CD8-positive, alpha-beta memory T cell (primary cell): ENCODE measurements at places on chromosomes 4 and X. TPM values are rescaled to one million over a fixed set of nuclear protein-coding genes. Genes with fewer than 3 reads are reported as not detected.

- H3K4me3 ChIP-seq: no peak overlapping the region
- H3K27me3 ChIP-seq: no peaks in the 10 kb centered on the region
- no peak for DNase-seq
- H3K36me3 ChIP-seq: no peaks in the 10 kb centered on the region
- no peaks in the 10 kb centered on the region for H3K4me1 ChIP-seq
Measured at GRCh38 chrX:54271664-54272063, 86.2 kb downstream of the WNK3 start.

The PLXNB3 gene
- total RNA-seq: 0.51 TPM

- no peaks in the 10 kb centered on the region for H3K4me1 ChIP-seq
- no peaks in the 10 kb centered on the region for H3K36me3 ChIP-seq
- H3K4me3 ChIP-seq: no peak overlapping the region
- peak; percentile 15 for DNase-seq
- H3K27ac ChIP-seq: no peak overlapping the region
Measured at GRCh38 chrX:104343428-104344129, 88.8 kb upstream of the ESX1 start.

GRCh38 chr4:112514647-112515197 lies 1.3 kb downstream of the NEUROG2 start:
- H3K27me3 ChIP-seq: peaks cover 89% of the 10 kb centered on the region
- peaks cover 42% of the 10 kb centered on the region for H3K4me1 ChIP-seq
- H3K4me3 ChIP-seq: no peak overlapping the region
- no peaks in the 10 kb centered on the region for H3K36me3 ChIP-seq
- H3K27ac ChIP-seq: no peak overlapping the region

The PNMA3 gene
- total RNA-seq: 1.1 TPM

The DIPK2B gene
- not detected for total RNA-seq

DNA sequence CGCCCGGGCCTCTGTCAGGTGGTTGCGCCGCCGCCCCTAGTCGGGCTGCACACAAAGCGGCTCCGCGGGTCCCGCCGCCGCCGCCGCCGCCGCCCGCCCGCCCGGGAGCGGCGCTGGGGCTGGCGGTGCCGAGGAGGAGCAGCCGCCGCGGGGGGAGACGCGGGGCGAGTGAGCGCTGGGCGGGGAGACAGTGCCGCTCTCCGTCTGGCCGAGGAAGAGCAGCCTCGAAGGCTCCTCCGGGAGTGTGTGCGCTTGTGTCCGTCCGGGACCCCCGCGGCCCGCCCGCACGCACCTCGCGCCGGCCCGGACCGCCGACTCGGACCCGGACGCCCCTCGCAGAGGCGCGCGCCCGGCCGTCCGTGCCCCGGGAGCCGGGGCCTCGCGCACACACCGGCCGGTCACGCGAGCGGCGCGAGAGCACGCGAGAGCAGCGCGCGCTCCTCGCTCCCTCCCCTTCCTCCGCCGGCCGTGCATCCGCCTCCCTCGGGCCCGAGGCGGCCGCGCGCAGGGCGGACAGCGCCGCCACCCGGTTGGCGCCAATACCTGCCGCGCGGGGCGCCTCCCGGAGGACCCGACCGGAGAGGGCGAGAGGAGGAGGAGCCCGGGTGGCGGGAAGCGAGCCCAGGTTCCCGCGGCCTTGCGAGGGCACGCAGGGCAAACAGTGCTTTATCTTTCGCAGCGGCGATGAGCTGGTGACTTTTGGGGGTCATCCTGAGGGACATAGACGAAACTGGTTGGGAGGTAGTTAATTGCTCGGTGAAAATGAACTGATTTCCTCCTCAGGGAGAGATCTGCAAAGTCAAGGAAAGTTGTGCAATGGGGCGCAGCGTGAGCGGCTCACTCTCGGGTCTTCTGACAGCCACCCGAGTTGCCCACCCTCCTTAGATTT lies at the start of gene PDS5A:
PDS5A (minus strand) TSS at position 423 of the 889 bp plus-strand sequence. CDS start 1,334 bp downstream, outside the sequence.
- H3K27me3 ChIP-seq: no peaks in the 10 kb centered on the region
- peak within 1 kb of the TSS; percentile 83 for H3K27ac ChIP-seq
- peak; percentile 89 for DNase-seq
- H3K36me3 ChIP-seq: peaks cover 12% of the 10 kb centered on the region

DNA sequence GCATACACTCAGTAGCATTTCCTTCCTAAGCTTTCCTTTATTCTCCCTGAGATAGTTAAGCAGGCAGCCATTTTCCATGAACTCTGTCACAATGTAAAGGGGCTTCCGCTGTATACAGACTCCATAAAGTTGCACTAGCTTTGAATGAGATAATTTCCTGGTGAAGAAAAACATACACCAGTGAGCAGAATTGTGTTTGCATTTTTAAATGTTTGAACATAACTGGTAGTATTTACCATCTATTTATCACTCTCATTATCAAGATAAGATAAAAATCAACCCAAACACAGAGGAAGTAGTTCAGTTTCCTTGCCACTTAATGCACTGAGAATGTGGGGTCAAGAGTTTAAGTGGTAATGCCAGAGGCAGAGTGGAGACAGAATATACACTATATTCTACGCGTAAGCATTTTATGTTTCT lies 54.1 kb downstream of the TXK start:
- peaks cover 2% of the 10 kb centered on the region for H3K36me3 ChIP-seq
- no peak for DNase-seq
- H3K4me1 ChIP-seq: no peaks in the 10 kb centered on the region
- H3K4me3 ChIP-seq: no peak overlapping the region

The MMAA gene
- total RNA-seq: 14.9 TPM

The AGA gene
- total RNA-seq: 15.1 TPM

DNA sequence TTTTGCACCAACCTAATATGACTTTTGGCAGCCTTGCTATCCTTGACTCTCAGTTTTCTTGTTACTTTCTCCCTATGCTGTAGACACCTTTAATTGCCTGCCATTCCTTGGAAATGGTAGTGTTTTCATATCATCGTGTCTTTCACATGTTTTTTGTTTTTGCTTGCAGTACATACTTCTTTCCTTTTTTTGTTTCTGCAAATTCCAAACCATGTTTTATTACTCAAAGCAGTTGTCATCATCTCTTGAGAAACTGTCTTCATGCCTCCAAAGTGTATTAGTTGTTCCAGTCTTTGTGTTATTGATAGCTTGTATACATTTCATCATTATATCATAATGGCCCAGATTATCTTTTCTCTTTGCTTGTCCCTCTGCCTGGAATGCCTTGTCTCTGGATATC lies 57.1 kb downstream of the PDLIM5 start:
- H3K27ac ChIP-seq: no peak overlapping the region
- H3K27me3 ChIP-seq: no peaks in the 10 kb centered on the region
- no peak for DNase-seq
- H3K4me1 ChIP-seq: no peaks in the 10 kb centered on the region
- H3K4me3 ChIP-seq: no peak overlapping the region

GRCh38 chrX:41906515-41907187 lies 16.7 kb downstream of the CASK start:
- no peaks in the 10 kb centered on the region for H3K36me3 ChIP-seq
- H3K4me1 ChIP-seq: peaks cover 22% of the 10 kb centered on the region
- H3K27ac ChIP-seq: no peak overlapping the region

The FGF5 gene
- total RNA-seq: not detected

DNA sequence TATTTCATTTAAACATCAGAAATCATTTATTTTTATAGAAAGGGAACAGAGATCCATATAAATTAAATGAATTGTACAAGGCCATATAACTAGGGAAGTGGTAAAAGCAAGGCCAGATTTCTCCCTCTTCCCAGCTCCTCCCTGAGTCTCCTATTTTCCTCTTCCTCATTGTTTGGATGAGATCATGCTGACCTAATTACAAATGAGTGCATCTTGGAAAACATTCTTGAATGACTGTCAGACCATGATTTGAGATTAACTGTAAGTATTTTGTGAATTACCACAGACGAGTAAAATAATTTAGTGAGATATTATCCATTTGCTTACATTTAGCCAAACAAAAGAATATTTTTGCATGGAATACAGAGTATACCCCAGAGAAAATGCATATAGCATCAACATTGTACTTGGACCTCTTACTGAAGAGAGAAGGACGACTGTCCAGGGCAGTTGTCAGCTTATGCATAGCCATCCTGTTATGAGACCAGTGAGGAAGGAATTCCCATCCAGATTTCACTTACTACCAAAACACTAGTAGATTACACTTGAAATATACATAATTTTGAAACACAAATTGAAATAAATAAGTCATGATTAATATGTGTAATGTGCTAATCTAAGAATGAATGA lies 47.3 kb downstream of the SLAIN2 start:
- H3K27ac ChIP-seq: no peak overlapping the region
- H3K4me3 ChIP-seq: no peak overlapping the region
- peaks cover 7% of the 10 kb centered on the region for H3K36me3 ChIP-seq
- H3K4me1 ChIP-seq: no peaks in the 10 kb centered on the region
- no peaks in the 10 kb centered on the region for H3K27me3 ChIP-seq

DNA sequence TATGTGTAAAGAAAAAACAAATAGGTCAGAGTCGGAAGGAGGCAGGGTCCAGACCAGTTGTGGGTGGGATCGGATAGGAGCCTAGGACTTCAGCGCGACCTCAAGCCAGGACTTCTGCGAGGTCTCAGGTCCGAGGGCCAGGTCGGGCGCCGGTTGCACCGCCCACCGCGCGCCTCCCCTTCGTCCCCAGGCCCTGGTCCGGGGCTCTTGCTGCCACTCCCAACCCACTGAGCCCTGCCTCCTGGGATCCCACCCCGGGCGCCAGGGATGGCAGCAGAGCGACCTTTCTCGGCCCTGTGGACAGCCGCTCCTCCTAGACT lies 12.3 kb downstream of the PITX2 start:
- no peak for DNase-seq
- H3K4me3 ChIP-seq: no peak overlapping the region
- H3K27me3 ChIP-seq: peaks cover 49% of the 10 kb centered on the region
- no peak overlapping the region for H3K27ac ChIP-seq
- H3K36me3 ChIP-seq: no peaks in the 10 kb centered on the region

The CYSLTR1 gene
- 0.27 TPM for total RNA-seq

GRCh38 chrX:43008356-43008755 lies 230.4 kb upstream of the PPP1R2C start:
- no peak overlapping the region for H3K27ac ChIP-seq
- H3K4me3 ChIP-seq: no peak overlapping the region
- no peak for DNase-seq

DNA sequence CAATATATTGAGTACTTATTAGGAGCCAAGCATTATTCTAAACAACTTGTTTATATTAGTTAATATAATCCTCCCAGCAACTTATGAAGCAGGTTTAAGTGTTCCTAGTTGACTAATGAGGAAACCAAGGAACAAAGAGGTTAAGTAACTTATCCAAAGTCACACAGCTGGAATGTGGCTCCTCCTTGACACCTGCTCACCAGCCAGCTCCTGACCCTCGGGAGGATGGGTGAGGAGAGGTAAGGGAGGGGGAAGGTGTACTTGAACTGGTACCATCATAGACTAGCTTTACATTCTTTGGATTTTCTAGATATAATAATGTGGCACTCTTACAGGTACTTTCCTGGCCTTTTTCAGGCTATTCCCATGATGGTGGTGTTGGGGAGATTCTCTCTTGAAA lies 50.7 kb downstream of the ARHGEF38 start:
- H3K4me1 ChIP-seq: no peaks in the 10 kb centered on the region
- no peaks in the 10 kb centered on the region for H3K36me3 ChIP-seq
- no peak overlapping the region for H3K27ac ChIP-seq
- DNase-seq: no peak

The TRIML2 gene
- total RNA-seq: not detected

DNA sequence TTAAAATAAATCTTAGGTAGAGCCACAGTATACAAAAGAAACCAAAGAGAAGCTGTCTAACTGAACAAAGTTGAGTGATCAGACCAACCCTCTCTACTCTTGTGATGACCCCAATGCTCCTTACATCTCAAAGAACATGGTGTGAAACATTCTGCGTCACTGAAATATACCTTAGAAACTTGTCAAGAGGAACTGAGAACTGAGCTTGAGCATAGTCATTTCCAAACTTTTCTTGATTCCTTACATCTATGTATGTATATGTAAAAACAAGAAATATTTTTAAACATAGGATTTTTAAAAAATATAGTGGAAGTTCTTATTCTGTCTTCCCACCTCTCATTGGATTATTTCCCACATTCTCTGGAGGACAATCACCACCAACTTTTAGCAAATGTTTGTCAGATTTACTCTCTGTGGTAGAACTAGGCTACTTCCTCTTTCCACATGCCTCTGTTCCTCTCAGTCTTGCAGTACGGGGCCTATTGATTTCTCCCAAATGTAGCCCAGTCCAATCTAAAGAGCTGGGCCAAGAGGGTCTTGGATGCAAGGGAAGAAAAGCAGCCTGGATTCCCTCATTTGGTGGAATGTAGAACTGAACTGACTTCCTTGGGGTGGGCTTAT lies 98.2 kb upstream of the HHIP start:
- no peaks in the 10 kb centered on the region for H3K4me1 ChIP-seq
- no peak overlapping the region for H3K4me3 ChIP-seq
- no peak for DNase-seq
- H3K27me3 ChIP-seq: no peaks in the 10 kb centered on the region

DNA sequence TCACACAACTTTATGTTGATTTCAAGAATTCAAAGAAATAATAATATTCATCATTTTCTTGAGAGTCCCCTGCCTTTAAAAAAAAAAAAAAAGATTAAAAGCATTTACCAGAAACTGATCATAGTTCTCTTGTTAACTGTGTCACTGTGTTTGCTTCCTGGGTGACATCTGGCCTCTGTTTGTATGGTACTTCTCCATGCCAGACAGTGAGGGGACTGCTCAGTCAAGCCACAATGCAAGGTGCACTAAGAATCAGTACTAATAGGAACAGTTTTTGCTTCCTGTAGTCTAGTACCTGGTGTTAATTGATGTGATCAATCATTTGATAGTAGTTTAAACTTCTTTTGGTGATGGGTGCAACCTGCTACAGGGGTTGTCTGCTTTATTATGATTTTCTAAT lies 77.5 kb downstream of the PHOX2B start:
- H3K4me3 ChIP-seq: no peak overlapping the region
- H3K27me3 ChIP-seq: no peaks in the 10 kb centered on the region
- no peak for DNase-seq
- H3K4me1 ChIP-seq: no peaks in the 10 kb centered on the region

- no peak overlapping the region for H3K4me3 ChIP-seq
- DNase-seq: no peak
- H3K27ac ChIP-seq: no peak overlapping the region
Measured at GRCh38 chr4:113921089-113921794, 58.2 kb downstream of the ARSJ start.
